Activated CD8-positive, alpha-beta memory T cell treated with anti-CD3 and anti-CD28 coated beads, Interleukin-2, amount 50 U/mL, for 4 hours (primary cell): ENCODE measurements at places on chromosomes 7 and 10.

DNA sequence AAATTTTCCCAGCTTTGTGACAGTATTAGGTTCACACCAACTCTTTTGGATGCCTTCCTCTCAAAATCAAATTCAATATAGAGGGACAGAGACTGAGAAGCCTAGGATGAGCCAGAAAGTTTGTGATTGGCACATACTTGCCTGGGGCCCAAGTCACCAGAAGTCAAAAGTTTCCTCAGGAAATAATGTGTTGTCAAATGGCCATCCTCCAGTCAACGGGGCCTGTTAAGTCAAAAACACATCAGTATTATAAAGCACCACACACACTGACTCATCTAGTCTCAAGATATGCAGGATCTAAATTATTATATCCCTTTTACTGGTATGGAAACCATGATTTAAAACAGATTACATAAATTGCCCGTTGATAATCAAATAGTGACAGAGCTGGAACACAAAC lies 158.1 kb downstream of the AHR start:
- DNase-seq, result no peak

GRCh38 chr7:150341263-150342120 lies at the start of gene RARRES2:
TSS of gene RARRES2 (minus strand) at chr7:150341629. CDS start at chr7:150340609, 1,020 bp downstream.
- no peak for DNase-seq

DNA sequence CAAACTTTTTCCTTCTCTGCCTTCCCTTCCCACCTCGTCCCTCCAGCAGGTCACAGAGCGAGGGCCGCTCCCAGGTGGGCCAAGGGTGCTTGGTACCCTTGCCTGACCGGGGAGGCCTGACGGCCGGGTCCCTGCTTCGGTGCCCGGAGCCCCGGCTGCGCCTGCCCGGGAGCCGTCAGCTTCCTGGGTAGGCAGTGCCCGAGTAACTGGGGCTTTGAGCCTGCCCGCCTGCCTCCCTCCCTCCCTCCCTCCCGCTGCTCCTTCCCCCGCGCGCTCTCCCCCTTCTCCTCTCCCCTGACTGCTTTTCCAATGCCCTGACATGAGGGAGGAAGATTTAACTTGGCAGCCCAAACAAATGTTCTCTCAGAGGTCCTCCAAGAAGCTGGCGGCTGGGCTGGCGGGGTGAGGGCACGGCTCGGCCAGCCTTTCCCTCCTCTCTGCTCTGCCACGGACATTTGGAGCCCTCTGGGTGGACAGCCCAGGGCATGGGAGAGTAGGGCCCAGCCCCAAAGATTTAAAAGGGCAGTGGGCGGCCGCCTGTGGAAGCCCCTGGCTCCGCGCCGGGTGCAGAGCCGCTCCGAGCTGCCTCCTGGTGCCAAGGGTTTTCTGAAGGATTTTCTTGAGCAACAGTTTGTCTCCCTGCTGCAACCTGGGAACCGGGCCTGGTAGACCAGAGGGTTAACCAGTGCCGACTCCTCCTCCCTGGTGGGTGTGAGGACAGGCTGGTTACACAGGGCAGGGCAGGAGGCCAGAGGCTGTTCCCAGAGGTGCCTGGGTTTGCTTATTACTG lies 2.0 kb downstream of the ZMIZ1 start:
- no peak for DNase-seq

DNA sequence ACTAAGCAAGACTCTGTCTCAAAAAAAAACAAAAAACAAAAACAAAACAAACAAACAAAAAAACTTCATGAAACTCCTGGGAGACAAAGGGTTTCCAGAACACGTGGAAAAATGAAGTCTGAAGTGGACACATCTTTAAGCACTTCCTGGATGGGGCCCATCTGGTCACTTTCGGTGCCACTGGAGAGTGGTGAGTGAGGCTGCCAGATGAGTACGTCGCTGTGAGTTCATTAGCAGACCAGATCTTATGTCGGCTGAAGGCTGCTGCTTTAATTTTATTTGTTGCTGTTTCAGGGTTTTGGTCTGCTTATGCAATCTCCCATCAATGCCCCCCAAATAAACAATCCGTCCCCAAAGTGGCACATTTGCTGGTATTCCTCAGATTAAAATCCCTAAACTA lies 64.4 kb downstream of the NPTX2 start:
- DNase-seq, result no peak

DNA sequence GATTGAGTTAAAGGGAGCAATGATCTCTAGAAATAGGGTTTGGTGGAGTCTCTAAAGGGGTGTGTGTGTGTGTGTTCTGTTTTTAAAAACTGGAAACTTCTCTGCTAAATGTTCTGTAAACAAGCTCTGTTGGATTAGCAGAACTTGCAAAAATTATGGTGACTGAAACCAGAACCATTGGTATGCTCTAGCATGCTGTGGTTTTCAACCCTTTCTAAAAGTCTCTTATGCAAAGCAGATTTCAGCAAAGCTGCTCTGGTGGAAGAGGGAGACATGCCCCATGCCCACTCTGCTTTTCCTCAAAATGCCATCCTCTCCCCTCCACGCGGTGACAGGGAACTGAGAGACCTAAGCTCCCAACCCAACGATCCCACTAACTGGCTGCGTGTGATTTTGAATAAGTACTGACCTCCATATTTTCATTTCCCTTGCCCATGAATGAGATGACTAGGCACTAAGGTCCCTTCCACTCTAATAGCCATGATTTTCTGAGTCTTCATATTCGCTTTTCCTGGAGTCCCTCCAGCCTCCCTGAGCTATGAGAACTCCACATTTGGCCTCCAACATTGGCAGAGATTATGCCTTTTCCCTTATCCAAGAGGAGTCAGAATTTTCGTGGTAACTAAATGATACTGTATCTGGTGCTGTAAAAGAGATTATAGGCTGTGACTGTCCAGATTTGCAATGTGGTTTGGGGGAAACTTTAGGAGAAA lies 117.3 kb upstream of the PALS2 start:
- DNase-seq, result no peak

DNA sequence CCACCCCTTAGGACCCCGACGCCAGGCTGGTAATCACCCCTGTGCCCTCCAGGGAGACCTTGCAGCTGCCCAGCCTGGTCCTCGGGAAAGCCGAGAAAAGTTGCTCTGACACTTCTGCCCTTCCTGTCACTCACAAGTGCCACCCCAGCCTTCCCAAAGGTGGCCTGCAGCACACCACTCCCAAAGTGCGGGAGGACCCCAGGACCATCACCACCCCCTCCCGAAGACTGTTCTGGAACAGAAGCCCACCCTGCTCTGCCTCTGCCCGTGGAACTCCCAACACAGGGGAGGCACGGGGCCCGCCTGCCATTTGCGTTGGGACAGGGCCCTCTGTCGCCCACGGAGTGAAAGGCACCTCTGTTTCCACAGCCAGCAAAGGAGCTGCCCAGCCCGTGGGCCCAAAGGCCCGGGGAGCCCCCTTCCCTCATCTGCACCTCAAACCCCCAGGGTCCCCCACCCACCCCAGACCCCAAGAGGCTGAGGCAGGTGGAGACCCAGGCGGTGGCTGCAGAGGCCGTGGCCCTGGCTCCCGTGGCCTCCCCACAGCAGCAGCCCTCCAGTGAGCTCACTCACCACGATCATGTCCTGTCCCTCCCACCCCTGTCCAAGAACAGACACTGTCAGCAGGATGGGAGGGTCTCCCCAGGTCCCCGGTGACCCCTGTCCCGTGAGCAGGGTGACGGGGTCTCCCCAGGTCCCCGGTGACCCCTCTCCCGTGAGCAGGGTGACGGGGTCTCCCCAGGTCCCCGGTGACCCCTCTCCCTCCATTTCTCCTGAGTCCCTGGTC lies 47.8 kb upstream of the PPP2R2D start:
- no peak for DNase-seq

- no peak for DNase-seq
Observed at GRCh38 chr10:126314863-126315493, 73.3 kb downstream of the ADAM12 start.

DNA sequence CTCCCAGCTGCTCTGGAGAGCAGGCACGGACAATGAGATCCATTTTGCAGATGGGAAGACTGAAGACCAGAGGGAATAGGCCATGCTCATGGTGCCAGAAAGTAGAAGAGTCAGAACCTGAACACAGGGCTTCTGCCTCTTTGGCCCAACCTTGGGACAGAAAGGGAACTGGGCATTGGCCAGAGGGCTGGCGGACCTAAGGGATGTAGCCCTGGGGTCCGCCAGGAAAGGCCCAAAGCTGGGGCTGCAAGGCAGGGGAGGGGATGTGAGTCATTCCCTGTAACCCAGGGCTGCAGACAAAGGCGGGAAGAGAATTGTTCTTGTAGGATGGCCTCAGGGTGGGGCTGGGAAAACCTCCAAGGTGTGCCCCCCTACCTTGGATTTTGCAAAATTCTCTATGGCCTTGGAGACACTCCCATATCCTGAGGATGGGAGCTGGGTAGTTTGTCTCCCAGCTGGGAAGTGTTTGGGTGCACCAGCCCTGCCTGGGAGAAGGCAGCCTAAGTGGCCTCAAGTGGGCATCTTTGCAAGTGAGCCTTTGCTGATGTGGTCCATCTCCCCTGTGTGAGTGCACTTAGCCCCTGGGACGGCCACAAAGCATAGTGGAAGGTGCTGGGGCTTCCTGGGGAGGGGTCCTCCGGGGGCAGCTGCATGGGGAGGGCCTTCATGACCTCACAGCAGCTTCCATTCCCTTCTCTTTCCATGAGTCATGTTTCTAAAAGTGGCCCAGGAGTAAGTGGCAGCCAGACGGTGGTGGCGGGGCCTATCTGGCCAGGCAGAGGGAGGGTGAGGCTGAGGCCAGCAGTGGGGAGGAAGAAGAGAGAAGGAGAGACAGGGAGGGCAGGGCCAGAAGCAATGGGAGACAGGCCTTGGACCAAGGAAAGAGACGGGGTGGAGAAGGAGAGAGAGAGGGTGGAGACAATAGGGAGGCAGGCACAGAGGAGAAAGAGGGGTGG lies 9.2 kb downstream of the AQP1 start:
- DNase-seq, result peak; percentile 4

DNA sequence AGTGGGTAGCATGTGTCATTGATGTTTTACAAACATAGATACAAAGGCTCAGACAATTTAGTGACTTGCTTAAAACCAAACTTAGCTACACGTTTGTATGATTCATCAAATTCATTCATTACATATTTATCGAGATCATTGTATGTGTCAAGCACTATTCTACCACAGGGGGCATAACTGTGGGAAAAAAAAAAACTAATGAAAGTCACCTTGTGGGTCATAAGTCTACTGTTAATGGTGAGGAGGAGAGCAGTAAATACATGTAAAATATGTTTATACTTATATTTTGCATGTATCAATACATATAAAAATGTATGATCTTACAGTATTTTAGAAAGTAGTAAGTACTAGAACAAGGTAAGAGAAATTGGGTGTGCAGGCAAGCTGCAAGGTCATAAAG lies 933.8 kb downstream of the IPMK start:
- no peak for DNase-seq

GRCh38 chr7:151518105-151518946 lies 1.4 kb downstream of the RHEB start:
- peak; percentile 61 for DNase-seq

GRCh38 chr7:25586513-25586912 lies 358.2 kb upstream of the NPVF start:
- no peak for DNase-seq

- peak; percentile 27 for DNase-seq
Observed at GRCh38 chr7:32892521-32893206, 1.1 kb upstream of the KBTBD2 start.

GRCh38 chr10:14879928-14880193 lies 1.2 kb downstream of the SUV39H2 start:
- DNase-seq, result no peak

DNA sequence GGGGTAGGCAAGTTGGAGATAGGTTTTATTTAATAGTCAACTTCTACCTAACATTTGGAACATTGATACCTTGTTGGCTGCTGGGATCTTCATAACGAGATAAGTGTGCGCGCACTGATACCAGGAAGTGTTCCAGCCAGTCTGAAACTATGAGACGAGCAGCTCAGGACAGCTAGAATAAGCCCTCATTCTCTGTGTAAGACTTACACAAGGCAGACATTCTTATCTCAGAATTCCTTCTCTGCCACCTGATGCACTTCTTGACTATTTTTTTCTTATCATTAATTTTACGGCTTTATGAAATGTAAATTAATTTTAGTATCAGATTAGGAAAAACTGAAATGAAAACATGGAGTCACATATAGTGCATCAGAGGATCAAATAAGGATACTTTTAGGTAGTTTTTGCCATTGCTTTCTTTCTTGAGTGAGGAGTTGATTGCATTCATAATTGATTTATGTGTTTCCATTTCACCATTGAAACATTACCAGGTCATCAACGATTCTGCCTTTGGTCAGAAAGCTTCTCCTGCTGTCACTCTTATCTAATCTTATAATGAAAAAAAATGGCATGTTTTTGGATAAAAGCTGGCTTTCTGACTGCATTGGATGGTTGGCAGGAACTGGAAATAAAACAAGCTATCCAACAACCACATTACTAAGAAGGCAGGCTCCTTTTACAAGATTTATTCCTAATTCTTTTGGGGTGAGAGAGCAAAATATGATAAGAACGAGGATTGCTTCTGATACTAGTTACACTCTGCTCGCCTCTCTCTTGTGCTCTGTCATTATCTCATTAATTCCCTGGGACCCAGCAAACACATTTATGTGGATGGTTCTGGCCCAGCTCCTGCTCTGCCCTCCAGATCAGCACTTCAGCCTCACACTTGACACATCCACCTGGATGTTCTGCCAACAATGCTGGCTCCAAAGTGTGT lies 40.4 kb upstream of the ABCB5 start:
- no peak for DNase-seq

GRCh38 chr10:36181426-36182178 lies 539.5 kb upstream of the FZD8 start:
- DNase-seq, result no peak

DNA sequence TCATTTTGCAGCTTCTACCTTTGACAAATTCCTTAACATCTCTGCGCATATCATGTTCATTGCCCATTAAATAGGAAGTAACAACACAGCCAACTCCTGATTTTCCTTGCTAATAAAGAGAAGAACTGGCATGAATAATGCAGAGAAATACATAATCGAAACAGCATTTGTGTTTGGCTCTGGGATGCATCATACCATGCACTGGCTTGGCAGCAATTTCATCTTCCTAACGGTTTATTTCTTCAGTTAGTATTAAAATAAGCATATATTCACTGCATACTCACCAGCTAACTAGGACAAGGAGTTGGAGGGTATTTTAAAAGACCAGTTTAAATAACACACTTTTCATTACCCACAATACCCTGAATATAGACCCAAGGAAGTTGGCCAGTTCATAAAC lies 132.5 kb downstream of the ITGA8 start:
- DNase-seq, result no peak
